ENCODE measurements at places on chromosomes 7 and 10.

GRCh38 chr10:130959752-130960195 lies 351.7 kb downstream of the TCERG1L start:
- DNase-seq = no peak

DNA sequence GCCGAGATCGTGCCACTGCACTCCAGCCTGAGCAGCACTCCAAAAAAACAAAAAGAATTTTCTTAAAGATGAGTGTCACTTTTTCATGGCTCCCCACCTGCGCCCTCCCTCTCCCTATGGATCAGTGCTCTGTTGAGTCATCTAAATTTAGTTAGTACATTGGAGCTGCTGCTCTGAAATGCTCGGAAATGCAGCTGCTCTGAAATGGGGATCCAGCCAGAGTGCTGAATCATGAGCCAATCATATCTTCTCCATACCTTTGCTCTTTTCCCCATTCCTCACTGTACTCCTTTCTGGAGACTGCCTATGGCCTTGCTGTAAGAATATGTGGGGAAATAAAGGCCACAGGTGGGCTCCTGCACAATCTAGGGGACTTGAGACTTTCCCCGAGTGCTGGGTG lies 188.8 kb downstream of the ZNF438 start:
- DNase-seq = no peak

DNA sequence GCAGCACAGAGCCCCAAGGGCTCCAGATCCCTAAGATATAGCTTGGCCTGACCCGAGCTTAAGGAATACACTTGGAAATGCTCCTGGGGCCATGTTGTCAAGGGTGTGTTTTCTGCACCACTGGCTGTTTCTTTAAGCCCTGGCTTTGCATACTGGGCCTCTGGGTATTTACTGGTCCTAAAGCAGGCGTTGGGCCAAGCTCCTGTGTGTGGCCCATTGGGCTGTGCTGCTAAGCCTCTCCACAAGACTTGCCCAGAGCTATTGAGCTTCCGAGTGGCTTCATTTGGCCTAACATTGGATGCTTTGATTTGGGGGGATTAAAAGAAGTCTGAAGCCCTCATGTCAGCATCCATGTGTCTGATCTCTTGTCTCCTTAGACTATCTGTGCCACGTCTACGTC lies 5.2 kb downstream of the YKT6 start:
- no peak for DNase-seq

- DNase-seq = no peak
Measured at GRCh38 chr7:34181271-34181958, 276.1 kb downstream of the BMPER start.

DNA sequence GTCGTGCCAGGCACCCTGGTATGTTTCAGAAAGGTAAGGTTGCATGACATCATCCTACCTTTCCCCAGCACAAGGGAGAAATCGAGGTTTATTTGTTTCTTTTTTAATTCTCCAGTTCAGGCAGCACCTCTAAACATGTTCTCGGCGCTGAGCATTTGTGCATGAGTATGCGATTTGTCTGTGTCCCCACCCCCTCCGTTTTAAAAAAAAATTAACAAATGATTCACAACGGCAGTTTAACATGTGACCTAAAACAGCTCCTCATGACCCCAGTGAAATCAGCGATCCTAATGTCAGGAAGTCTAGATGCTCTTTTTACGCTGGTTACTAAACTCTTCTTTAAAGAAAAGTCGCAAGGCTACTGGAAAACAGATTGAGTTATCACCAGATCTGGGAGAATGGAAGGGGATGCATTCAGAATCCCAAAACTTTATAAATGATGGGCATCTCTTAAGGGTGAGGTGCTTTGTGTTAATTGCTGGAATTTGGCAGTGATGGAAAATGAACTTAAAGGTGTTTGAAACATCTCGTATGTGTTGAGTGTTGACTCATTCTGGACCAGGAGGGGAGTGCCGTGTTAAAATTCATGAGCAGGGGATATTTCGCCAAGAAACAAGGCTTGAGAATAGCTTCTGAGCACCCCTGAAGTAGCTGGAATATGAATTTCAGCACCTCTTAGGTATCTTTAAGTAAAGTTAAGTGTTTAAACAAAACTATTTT lies 106.8 kb upstream of the PDCD4 start:
- no peak for DNase-seq

GRCh38 chr7:124550036-124550435 lies 215.6 kb downstream of the GPR37 start:
- DNase-seq = no peak

DNA sequence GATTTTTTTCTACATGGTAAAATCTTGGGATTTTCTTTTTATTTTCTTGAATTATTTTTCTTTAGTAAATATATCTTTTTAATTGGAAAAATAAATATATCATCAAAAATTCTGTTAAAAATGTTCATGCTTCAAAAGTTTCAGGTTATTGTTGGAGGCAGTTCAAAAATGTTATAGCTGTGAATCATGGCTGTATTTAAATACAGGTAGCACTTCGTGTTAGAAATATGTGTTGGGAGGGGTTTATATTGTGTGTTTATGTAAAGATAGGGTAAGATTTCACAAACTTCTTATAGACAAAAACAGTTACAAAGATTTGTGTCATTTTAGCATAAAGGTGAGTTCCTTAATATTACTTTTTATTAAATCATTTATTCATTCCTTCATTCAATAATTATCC lies 60.4 kb downstream of the HDAC9 start:
- no peak for DNase-seq

GRCh38 chr7:120987280-120987679 lies 1.2 kb upstream of the CPED1 start:
- DNase-seq = no peak

DNA sequence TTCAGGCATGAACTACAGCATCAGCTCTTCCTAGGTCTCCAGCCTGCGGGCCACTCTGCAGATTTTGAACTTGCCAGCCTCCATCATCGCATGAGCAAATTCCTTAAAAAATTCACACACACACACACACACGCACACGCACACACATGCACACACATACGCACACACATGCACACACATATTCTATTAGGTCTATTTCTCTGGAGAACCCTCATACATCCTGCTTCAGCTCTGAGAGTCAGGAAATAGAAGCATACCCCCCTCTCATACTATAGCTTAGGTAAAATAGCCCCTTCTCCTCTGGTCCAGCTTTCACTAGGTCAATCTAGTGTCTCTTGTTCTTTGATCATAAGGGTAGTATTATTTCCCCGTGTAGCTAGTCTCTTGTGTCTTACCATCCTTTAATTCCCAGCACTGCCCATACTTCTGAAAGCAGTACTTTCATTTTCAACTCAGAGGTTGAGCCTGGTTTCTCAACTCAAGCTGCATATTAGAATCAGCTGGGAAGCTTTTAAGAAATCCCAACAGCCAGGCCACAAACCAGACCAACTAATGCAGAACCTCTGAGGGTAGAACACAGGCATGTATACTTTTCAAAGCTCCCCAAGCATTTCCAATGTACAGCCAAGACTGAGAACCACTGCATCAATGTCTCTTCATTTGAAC lies 30.9 kb upstream of the ITGB8 start:
- DNase-seq = peak; percentile 46

- DNase-seq = peak; percentile 83
Measured at GRCh38 chr10:61463035-61463909, 10.1 kb upstream of the TMEM26 start.

DNA sequence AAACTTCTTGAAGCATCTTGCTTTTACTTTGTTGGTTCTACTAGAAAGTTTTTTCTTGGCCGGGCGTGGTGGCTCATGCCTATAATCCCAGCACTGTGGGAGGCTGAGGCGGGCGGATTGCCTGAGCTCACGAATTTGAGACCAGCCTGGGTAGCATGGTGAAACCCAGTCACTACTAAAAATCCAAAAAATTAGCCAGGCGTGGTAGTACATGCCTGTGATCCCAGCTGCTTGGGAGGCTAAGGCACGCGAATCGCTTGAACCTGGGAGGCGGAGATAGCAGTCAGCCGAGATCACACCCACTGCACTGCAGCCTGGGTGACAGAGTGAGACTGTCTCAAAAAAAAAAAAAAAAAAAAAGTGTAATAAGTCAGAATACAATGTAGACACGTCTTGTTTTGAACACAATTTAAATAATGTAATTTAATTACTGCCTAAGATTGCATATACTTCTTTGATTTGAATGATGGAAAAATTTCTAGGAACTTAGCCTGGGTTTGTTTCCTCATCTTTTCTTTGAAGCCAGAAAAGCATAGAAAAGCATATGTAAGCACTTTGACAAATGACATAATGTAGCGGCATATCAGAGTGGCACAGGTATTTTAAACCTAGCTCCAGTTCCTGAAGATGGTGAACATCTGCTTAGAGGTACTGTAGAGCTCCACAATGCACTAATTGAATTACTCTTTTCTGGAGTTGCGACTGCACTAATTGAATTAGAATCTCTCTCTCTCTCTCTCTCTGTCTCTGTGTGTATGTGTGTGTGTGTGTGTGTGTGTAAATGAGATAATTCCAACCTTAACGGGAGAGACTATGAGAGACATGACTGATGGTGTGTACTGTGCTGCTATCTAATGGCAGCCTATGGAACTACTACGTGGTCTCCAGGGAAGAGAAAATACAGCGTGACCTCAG lies 87.8 kb downstream of the BTRC start:
- DNase-seq = peak; percentile 70

DNA sequence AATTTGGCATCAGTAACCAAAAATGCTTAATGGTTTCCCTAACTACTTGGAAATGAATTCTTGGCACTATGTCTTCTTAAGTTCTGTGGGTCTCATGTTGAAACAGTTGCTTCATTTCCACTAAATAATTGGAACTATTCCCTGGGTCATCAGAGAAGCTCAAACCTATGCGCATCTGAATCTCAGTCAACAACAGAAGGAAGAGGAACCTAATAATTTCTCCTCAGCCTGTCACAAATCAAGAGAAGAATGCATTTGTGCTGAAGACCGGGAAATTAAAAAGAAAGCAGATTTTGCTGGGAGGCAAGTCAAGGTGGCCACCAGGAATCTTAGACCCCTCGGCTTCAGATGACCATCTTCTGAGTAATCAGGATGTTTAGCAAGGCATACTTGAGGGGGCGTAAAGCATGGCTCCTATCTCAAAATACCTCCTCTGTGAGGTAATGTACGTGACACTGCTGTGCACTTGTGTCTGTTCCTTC lies 41.4 kb downstream of the TOMM7 start:
- DNase-seq = peak; percentile 71

DNA sequence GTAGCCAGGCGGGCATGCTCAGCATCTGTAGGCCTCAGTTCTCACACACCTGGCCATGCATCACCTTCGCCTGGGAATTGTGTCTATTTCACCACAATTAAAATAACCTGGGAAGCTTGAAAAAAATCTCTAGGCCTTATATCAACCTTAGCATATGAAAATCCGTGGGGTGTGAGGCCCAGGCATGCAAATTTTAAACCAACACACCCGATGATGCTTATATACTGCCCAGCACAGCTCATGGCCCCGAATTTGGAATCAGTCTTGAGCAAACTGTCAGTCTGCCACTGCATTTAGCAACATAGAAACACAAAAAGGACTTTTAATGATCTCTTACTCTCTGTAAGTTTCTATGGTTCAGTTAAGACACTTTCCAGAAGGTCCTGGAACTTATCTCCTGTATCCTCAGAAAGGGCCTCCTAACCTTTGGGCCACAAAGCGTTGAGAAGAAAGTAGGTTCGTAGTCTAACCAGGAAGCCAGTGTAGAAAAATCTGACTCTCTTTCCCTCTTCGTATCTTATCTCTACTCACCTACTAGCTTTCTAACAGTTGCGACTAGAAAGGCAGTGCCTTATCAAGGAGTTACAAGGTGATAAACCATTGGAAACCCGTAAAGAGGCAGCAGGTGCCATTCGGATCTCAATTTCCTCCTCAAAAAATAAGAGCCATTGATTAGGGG lies 12.0 kb upstream of the DMBT1 start:
- no peak for DNase-seq

DNA sequence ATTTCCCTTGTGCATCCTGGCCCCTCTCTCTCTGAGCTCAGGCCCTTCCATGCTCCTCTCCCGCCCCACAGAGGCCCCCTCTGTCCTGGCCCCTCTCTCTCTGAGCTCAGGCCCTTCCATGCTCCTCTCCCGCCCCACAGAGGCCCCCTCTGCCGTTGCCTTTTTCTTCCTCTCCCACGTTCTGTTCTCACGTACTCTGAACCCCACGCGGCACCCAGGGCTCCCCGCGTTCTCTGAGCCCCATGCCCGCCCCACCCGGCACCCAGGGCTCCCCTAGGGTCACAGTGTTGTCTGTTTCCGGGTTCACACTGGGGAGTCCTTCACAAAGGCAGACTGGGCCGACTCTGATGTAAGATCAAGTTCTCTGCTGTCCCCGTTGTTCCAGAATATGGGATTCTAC lies 336.8 kb downstream of the DNAJB6 start:
- DNase-seq = no peak

DNA sequence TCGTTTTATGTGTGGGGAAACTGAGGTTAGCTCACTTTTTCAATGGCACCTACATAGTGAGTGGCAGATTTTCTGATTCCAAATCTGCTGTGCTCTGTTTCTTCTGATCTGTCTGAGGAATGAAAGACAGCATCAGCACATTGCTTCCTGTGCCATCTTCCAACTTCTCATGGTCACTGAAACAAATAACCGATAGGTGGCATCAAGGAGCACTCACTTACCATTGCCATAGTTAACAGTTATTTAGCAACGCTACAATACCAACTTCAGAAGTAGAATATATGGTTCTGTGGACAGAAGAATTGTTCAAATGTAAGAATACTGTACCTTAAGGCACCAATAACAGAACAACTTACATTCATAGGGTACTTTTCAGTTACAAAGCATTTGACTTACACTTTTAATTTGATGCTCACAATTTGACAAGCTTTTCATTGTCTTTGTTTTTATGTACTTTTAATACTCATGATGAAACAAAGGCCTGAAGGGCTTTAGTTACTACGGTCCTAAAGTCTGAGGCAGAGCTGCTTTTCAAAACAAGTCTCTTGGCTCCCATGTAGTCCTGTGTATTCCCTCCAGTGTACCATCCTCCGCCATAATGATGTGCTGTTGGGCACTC lies 228.9 kb upstream of the TCF7L2 start:
- DNase-seq = peak; percentile 46

DNA sequence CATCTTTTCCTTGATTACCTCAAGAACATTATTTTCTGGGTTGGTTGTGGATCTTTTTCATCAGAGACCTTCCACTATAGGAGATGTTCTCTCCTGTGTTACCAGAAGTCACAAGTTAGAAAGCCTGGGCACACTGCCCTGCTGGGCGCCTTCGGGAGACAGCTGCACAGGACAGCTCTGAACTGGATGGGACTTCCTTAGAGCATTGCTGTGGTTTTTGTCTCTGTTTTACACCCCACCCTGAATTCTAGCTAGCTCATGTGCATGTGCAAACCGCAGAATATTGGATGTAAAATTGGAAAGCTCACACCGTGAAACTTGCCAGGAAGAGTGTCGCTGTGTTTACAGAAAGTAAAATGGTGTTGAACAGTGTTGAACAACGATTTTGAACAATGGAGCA lies 54.4 kb upstream of the SEC61G start:
- DNase-seq = no peak

GRCh38 chr7:77778535-77778934 lies 19.7 kb downstream of the TMEM60 start:
- no peak for DNase-seq

DNA sequence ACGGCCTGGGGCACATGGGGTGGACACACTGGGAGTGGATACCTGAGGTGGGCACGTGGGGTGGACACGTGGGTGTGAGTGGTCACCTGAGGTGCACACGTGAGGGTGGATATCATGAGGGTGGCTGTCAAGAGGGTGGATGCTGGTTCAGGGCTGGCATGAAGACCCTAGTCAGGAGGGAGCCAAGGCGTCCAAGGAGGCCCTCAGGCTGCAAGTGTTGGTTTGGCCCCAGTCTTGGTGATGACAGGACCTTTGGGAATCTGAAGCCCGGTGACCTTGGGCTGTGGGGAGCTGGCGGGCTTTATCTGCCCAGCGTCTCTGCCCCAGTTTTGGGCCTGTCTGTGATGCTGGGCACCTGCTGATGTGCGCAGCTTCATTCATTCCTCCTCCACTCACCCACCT lies 24.9 kb upstream of the PFKFB3 start:
- DNase-seq = no peak

Data from M059J (cell line).